KBM-7 (cell line): ENCODE measurements at places on chromosomes 7 and 10.

DNA sequence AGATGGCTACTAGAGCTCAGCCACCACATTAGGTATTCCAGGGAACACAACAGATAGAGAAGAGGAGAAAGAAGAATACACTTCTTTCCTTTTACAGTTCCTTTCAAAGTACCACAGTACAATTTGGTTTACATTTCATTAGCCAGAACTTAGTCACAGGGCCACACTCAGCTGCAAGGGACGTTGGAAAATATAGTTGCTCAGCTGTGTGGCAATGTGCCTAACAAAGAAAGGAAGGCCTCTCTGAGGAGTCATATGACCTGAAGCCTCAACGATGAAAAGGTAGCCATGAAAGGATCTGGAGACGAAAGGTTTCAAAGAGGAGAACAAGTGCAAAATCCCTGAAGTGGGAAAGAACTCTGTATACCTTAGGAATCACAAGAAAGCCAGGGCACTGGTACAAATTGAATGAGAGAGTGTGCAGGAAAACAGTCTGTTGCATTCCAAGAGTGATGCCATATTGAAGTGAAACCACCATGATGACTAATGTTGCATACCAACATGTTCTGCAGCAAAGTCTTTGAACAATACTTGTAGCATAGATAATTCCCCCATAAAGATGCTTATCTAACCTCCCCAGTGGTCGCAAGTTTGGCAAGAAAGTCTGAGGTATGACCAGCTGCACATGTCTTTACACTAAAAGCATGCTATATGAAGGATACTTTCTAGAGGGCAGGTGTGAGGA, 278.9 kb downstream of the HPSE2 start:
- no peak for DNase-seq

- no peak for DNase-seq
These were observed 17.4 kb downstream of the TECPR1 start for GRCh38 chr7:98234429-98235147.

DNA sequence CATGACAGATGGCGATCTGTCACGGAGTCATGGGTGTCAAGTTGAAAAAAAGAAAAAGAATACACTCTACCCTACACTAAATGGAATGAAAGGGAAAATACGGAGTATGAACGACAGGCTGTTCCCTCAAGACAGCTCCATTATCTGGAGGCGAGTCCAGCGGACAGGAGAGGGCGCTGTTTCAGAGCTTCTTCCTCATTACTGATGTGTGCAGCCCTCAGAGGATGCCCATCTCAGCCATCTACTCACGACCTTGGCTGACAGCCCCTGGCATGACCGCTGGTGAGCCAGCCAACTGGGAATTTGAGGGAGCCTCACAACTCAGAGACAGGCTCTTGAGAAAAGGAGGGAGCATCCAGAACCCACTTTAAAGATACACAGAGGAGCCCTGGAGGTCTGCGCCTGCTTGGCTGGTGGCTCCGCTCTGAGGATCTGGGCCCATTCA, 49.6 kb upstream of the SMNDC1 start:
- peak; percentile 78 for DNase-seq

DNA sequence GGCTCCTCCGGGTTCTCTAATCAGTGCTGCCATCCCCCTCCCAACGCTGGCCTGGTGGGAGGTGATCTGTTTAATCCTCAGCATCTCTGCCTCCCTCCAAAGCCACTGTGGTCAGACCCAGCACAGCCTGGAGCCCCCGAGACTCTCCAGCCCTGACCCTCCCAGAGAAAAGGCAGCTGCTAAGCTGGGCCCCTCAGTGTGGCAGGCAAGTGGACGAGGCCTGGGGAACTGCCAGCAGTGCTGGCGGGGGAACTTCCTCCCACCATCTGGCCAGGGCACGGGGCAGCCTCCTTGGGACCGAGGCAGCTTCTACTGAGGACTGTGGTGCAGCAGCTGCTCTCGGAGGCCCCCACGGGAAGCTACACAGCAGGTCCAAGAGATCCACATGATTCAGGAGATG, 51.1 kb downstream of the DPYSL4 start:
- DNase-seq = no peak

- no peak for DNase-seq
These were observed 133.4 kb downstream of the CUL2 start for GRCh38 chr10:34956756-34957155.

- DNase-seq = no peak
These were observed 34.6 kb downstream of the PSMC2 start for GRCh38 chr7:103382032-103382402.

- DNase-seq = peak; percentile 33
These were observed 174.8 kb downstream of the DKK1 start for GRCh38 chr10:52488606-52489485.

DNA sequence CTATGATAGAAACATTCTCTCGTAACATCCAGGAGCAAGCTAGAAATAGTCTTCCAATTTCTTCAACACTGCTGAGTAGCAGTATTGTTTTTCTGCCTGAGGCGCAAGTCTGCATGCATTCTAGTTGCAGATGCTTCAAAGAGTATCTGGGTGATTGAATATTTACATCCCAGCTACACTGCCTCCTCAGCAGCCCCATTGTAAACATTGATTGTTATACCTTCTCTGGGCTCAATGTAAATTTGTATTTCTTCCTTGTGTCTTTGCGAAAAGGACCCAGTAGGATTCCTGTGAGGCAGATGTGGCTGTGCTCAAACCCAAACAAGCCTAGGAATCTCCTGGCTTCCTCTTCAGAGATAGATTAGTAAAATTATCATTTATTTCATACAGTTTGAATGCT, 320.7 kb downstream of the CDC14C start:
- DNase-seq = no peak

GRCh38 chr7:30886608-30887011, 25.0 kb upstream of the AQP1 start:
- DNase-seq = no peak

- DNase-seq = no peak
These were observed at the start of gene GFRA1 for GRCh38 chr10:116272440-116273283. Gene GFRA1, minus strand, starts transcription at chr10:116273206. Its CDS starts 1,177 bp downstream, at chr10:116272029.

- no peak for DNase-seq
These were observed 115.5 kb upstream of the STK17A start for GRCh38 chr7:43467406-43467805.

GRCh38 chr10:78657163-78657861, 411.5 kb upstream of the ZMIZ1 start:
- peak; percentile 76 for DNase-seq

DNA sequence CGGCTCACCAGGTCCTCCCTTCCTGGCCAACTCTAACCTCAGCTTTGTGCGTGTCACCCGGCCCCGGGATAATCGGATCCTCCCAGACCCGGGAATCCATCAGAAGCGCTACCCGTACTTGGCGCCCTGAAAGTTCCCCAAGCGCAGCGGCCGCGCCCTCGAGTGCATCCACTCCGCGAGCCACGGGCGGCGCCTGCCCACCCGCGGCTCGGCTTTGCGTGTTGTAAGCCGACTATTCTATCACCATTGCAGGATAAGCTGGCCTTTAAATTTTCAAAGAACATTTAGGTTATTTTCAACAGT, 35.7 kb upstream of the EBLN1 start:
- DNase-seq = no peak

DNA sequence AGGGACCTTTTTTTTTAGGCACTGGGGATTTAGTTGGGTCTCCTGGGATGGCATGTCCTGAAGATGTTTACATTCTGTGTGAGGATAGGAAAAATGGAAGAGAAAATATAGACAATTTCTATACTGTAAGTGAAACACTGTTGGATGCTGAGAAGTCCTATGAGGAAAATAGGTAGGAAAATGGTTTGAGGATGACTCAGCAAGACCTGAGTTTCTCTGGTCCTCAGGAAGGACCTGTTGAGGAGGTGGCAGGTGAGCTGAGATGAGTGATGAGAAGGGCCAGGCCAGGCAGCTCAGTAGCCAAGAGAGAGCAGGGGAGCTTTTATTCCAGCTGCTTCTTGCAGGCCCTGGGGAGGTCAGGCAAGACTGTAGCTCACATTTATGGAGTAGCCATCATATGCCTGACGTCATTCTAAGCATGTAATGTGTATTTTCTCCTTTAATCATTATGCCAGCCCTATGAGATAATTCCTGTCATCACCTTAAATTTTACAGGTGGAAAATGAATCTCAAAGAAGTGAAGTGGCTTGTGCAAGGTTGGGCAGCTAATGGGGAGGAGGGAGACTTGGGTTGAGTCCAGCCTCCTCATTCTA, 19.1 kb upstream of the LRRC18 start:
- no peak for DNase-seq

DNA sequence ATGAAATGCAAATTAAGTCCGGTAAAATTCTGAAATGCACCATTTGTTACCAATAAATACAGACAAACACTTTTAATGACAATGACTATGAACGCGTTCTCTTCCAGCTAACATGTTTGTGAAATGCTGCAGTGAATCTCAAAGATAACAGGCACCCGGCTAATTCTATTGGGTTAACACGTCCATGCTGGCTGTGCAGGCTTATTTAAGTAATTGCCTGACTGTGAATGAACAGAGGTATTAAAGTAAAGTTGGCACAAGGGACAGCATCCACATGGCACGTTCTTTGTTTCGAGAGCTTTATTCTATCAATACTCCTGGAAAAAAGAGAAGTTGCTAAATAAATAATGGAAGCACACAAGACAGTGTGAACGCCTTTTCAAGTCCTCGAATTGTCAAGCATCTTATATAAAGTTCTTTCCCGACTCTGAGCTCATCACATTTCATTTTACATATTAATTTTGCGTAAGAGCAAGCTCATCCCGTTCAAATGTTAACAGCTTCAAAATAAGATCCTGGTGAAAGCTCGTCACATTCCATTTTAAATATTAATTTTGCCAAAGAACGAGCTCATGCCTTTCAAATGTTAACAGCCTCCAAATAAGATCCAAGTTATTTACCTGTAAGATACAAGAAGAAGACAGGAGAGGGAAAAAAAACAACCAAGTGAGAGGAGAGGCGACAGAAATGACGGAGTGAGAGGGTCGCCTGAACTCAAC, 111.3 kb upstream of the RHEB start:
- peak; percentile 31 for DNase-seq

GRCh38 chr7:27826357-27826756, 86.4 kb downstream of the TAX1BP1 start:
- DNase-seq = no peak

GRCh38 chr10:79628083-79628482, 17.3 kb downstream of the SFTPA1 start:
- DNase-seq = no peak

GRCh38 chr7:322111-322671, 32.2 kb downstream of the FOXL3 start:
- peak; percentile 46 for DNase-seq

DNA sequence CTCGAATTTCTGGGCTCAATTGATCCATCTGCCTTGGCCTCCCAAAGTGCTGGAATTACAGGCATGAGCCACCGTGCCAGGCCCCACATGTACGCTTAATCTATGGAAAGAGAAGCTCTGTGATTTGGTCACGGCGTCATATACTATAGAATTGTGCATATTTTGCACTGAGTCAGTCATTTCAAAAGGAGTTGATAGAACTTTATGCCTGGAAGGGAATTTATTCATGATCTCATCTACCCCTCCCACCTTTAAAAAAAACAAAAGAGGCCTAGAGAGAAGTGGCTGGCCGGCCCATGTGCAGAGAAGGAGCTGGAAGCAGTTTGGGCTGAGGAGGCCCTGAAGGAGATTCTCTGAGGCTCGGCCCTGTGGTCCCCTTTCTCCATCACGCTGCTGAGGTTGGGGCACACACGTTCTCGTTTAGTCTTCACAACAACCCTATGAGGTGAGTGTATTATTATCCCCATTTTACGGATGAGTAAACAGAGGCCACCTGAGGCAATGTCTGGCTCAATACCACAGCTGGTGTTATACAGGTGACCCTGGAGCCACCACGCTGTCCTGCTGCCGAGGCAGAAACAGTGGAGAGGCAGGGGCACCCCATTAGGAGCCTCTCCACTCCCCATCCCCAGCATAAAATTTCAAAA, 47.2 kb upstream of the ZRANB1 start:
- no peak for DNase-seq

- DNase-seq = no peak
These were observed 4.0 kb upstream of the ADAP1 start for GRCh38 chr7:958221-959200.

DNA sequence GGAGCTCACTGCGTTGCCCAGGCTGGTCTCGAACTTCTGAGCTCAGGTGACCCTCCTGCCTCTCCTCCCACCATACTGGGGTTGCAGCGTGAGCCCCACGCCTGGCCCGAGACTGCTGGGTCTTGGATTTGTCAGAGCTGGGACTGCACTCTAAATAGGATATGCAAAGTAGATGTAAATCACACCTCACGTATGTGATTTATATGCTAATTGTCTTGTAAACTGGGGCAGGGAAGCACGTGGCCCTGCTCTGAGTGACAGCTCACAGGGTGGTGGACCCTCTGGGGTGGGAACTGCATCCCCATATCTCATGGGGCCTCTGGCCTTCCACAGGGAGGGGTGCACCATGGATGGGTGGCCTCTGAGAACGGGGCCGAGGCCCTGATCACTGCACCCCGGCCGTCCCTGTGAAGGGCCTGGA, 34.1 kb downstream of the GET4 start:
- DNase-seq = no peak

- DNase-seq = peak; percentile 44
These were observed 124.4 kb downstream of the PON1 start for GRCh38 chr7:95199779-95200558.

DNA sequence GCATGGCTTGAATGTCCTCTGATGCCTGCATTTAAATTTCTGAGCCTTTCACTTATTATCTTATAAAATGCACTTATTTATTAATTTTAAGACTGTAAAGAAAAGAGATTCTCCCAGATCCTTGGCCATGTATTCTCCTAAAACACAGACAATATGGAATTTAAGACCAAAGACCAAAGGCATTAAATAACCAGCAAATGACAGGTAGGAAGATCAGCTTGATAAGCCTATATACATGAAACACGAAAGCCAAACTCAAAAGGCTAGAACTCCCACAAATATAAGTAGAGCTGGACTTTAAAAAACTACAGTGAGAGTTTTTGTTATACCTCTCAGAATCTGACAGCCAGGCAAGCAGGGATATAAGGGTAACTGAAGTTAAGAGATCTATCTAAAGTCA, 5.1 kb downstream of the ANXA11 start:
- DNase-seq = no peak

- no peak for DNase-seq
These were observed 955 bp downstream of the DUS4L start for GRCh38 chr7:107564553-107565298.

GRCh38 chr10:74863551-74863950, 37.2 kb downstream of the KAT6B start:
- peak; percentile 27 for DNase-seq

GRCh38 chr10:75646916-75647315, 215.5 kb downstream of the LRMDA start:
- DNase-seq = no peak

DNA sequence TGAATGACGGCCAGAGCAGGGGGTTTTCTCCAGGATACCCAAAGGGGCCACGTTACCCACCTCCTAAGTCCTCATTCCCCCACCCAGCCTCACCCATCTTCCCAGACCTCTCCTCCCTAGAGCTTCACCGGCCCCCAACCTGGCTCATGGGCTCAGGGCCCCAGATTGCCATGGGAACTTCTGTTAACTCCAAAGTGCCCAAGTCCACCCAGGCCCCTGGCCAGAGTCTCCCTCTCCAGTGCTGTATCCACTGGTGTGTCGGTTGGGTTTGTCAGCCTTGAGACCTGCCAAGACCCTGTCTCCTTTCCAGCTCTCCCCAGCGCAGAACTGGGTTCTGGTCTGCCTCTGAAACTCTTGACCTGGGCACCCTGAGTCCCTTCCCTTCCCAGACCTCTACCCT, 37.1 kb upstream of the ZMIZ2 start:
- no peak for DNase-seq
